ENCODE measurements at places on chromosomes 13 and 19.
A peak's percentile ranks its signal among the peaks of the same experiment; 100 is the strongest.

- no peak for DNase-seq
These were observed 32.4 kb downstream of the GJA3 start for GRCh38 chr13:20128459-20128931.

DNA sequence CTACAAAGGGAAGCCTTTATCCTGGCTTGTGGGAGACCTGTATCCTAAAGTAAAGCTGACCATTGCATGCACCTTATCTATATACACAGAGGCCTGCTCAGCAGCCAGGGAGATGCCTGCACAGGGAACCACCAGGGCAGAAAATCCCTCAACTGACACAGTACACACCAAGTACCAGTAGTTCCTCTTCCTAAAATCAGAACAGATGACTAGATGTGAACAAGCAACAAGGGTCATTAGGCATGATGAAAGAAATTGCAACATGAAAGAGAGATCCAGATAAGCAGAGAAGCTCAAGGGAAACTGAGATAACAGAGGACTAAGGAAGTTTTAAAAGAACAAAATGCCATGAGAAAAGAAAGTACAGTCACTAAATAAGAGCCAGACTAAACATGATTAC lies 39.7 kb upstream of the SLC7A9 start:
- DNase-seq, result no peak

DNA sequence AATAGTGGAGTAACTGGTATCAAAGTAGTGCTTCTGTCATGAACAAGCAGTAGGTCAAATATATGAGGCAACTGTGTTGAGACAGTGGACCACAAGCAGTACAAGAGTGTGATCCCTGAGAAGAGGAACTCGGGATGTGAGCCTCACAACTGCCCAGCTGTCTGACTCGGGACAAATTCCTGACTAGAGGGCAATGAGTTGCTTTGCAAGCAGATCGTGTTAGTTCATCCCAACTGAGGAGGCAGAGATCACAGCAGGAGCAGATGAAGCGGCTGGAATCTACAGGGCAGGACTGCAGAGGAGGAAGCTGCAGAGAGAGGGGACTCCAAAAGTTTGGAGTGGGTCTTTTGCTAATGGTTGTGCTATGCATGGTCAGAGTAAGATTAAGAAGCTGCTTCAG lies 741.1 kb downstream of the DIAPH3 start:
- DNase-seq, result no peak

GRCh38 chr19:51686171-51686570 lies 7.0 kb upstream of the SPACA6 start:
- no peak for DNase-seq

GRCh38 chr19:53868091-53868891 lies 608 bp downstream of the MYADM start:
- no peak for DNase-seq

DNA sequence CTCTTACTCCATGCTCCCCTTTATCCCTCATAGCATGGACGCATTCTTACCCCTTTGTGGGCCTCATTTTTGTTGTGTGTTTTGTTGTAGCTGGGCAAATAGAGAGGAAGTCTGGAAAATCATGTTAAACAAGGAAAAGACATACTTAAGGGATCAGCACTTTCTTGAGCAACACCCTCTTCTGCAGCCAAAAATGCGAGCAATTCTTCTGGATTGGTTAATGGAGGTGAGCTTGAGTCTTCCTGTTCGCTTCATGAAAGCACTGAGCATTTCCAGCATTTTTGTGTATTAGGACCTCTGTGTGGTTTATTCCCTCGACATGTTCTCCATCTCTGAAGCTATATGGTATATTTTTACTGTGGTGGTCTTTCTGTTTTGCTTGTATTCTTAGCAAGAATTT lies 5.5 kb downstream of the CCNE1 start:
- no peak for DNase-seq

DNA sequence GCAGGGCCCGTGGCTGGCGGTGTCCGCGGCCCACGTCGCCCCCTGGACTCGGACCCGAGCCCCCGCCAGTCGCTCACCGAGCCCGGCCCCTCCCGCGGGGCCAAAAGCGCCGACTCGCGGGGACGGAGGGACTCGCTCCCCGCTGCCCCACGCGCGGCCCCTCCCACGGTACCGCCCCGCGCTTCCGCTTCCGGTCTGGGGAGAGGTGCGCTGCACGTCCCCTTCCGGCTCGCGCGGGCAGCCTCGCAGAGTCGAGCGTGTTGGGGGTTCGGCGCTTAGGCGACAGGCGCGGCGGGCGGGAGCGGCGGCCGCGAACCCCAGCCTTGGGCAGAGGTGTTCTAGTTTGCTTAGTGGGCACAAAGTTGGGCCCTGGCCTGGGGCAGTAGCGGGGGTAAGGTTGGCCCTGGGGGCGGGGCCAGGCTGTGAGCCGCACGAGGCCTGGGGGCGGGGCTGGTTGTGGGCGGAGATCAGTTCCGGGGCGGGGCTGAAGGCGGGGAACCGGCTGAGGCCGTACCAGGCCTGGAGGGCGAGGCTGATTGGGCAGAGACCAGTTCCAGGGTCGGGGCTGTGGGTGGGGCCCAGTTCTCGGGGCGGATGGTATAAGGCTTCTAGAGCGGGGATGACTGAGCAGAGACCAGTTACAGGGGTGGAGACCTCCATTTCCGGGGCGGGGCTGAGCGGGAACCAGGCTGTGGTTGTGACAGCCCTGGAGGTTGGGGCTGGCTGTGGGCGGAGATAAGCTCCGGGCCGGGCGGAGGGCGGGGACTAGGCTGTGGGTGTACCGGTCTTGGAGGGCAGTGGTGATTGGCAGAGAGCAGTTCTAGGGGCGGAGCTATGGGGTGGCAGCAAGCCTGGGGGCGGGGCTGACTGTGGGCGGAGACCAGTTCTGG lies at the start of the genes MBD3L1 and ZNF558:
Gene MBD3L1, plus strand, starts transcription at position 246 of the 890 bp plus-strand sequence. CDS start 10,302 bp downstream, outside the sequence.
Gene ZNF558, minus strand, starts transcription at position 173 of the 890 bp plus-strand sequence. CDS start 9,645 bp downstream, outside the sequence.
- DNase-seq, result peak; percentile 94

DNA sequence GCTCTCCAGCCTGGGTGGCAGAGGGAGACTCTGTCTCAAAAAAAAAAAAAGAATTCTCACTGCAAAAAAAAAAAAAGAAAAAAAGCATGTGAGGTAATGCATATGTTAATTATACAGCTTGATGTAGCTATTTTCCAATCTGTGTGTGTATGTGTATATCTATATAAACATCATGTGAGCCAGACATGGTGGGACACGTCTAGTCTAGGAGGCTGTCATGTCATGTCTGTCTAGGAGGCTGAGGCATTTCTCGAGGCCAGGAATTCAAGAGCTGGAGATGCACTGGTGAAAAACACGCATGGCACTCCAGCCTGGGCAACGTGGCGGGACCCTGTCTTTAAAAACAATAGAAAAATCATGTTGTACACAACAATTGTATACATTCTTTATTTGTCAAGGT lies 6.9 kb upstream of the SBK3 start:
- no peak for DNase-seq

GRCh38 chr13:35127466-35127865 lies 185.4 kb downstream of the NBEA start:
- DNase-seq, result no peak

DNA sequence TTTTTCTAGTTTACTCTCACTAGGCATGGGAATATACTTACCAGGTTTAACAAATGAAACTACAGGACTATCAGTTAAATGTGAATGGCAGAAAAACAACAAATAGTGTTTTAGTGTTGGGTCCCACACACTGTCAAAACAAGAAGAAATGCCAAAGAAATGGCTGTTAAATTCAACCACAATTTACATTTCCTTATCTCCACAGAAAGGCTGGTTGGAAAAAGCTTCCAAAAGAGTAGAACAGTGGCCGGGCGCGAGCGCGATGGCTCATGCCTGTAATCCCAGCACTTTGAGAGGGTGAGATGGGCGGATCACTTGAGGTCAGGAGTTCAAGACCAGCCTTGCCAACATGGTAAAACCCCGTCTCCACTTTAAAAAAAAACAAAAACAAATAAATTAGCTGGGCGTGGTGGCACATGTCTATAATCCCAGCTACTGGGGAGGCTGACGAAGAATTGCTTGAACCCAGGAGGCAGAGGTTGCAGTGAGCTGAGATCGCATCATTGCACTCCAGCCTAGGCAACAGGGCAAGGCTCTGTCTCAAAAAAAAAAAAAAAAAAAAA lies 66.5 kb downstream of the SERP2 start:
- no peak for DNase-seq

GRCh38 chr19:35206379-35206778 lies 22.2 kb downstream of the FAM187B start:
- DNase-seq, result no peak

- DNase-seq, result no peak
These were observed 1761.5 kb downstream of the PCDH9 start for GRCh38 chr13:65468628-65469027.

- no peak for DNase-seq
These were observed 225.3 kb downstream of the LACC1 start for GRCh38 chr13:44104969-44105368.

DNA sequence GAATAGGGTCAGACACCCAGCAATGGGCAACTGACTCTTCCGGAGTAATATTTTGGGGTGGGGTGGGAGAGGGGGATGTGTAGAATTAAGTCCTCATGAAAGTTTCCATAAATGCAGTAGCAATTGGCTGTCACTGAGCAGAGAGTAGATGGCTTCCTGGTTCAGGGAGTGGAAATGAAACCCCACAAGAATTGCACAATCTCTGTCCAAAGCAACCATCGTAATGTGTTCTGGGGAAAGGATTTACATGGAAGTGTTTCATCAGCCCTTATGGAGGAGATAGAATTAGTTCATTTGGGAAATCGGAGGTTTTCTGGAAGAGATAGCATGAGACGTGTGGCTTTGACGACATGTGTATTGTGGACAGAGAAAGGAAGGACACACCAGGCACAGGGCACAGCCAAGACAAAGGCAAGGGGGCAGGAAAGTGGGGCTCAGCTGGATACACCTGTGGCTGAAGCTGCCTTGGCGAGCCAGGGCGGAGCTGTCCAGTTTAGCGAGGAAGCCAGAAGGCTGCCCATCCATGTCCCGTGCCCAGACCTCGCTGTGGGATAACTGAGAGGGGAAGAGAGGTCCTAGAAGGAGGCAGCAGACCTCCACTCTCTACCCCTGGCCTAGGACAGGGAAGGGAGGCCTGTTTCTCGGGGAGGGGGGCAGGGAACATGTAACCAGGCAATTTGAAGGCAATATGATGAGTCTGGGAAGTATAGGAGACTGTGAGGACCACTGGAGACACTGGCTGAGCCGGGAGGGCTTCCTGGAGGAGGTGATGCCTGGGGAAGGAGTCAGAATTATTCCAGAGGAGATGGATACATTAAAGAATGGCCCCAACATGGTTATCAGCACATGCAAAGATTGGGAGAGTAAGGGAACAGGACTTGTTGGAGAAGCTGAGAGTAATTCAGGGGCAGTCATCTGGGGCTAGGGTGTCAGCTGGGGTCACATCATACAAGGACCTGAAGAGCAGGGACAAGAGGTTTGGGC lies 2.6 kb upstream of the CLEC4G start:
- no peak for DNase-seq

- DNase-seq, result no peak
These were observed 96.7 kb upstream of the UQCRFS1 start for GRCh38 chr19:29309637-29310036.

DNA sequence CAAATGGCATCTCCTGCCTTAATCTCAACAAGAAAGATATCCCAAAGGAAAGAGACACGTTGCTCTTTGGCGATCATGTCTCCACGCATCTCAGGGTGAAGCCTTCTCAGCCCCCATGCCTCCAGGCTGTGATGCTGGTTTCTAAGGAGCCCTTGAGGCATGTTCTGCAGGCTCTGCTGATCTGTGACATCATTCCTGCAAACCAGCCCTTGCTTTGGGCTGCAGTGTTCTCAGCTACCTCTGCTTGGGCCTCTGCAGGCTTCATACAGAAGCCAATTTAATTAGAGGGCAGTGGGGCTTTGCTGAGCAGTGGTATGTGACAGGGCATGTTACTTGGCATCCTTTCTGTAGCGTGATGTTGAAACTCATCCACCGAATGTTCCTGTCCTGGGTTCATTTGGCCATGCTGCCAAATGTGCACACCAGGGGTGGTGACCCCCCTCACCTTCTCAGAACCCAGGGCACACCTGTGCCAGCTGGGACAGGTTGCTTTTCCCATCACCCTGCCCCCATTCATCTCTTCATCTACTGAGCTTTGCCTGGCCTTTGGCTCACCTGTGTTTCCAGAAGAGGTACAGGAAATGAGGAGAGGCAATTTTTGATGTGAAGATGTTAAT lies 230.9 kb downstream of the TEX29 start:
- DNase-seq, result no peak

- no peak for DNase-seq
These were observed 597.9 kb upstream of the PCDH9 start for GRCh38 chr13:67827992-67828391.

GRCh38 chr19:50657222-50657669 lies 8.0 kb downstream of the C19orf81 start:
- no peak for DNase-seq

DNA sequence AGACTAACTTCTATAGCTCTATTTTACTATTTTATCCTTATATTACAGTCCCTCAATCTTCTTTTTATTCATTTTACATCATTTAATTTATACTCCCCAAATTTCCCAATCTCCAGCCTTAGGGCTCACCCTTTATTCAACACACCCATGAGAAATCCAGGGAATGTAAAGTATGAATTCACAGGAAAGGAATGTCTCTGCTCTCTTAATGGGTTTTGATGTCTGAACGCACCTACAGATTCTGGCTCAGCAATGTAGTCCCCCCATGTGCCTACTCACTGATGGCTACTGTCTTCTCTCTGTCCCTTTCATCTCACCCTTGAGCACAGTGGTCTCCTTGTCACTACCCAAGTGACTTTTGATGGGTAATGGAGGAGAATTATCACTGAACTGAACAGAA lies 32.8 kb downstream of the TNFSF13B start:
- DNase-seq, result no peak

DNA sequence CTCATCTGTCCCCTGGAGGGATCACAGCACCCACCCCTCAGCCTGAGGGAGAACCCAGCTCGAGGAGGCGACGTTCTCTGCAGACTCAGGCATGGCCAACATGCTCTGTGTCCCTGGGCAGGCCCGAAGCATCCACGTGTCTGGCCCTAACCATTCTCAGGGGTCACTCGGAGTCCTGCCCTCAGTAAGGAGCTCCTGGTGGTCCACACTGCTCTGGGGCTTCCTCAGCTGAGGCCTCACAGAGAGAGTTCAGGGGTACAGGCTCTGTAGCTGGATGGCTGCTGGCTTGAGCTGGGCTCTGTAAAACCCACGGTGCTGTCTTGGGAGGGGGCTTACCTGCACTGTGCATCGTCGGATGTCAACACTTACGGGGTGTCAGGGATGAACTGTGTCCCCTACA lies 4.4 kb upstream of the SIGLEC8 start:
- no peak for DNase-seq

- no peak for DNase-seq
These were observed 329.7 kb downstream of the UQCRFS1 start for GRCh38 chr19:28883241-28883693.

GRCh38 chr19:37855098-37855497 lies 51.3 kb downstream of the WDR87 start:
- DNase-seq, result no peak

DNA sequence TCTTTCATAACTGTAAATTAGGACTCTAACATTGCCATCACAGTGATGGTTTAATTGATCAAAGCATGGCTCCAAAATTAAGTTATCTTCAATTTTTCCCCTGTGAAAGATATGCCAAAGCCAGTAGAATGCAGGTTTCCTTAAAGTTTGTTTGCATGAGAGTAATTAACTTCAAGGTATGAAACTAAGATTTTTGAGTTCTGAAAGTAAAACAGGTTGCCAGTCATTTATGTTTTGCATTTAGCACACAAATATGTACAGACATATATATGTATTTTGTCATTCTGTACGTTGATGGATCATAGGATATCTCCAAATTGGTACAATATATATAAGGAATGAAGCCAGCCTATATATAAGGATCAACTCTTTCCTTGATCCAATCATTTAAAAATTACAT lies 23.6 kb upstream of the NDFIP2 start:
- DNase-seq, result no peak
